ENCODE measurements at places on chromosomes 4 and X.
A peak's percentile ranks its signal among the peaks of the same experiment; 100 is the strongest.

GRCh38 chrX:18674417-18674787 is 2.5 kb upstream of the RS1 start:
- DNase-seq, result no peak

- DNase-seq, result no peak
Observed at GRCh38 chr4:147954850-147955249, 223.0 kb downstream of the ARHGAP10 start.

DNA sequence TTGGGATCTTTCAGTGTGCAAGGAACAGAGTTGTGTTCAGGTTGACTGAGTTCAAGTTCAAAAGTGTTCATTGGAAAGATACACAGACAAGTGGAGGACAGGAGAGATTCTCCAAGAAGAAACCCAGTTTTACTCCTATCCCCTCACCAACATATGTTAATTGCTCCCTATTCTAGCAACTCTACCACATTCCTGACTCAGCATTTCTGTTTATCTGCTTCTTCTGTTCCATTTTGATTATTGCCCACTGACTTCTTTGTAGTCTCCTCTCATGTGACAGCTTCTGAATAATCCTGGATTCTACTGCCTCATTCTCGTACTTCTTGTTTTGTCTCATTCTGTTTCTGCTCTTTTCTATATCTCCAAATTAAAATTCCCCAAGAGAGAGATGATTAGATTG is 15.8 kb upstream of the SPANXC start:
- no peak for DNase-seq

DNA sequence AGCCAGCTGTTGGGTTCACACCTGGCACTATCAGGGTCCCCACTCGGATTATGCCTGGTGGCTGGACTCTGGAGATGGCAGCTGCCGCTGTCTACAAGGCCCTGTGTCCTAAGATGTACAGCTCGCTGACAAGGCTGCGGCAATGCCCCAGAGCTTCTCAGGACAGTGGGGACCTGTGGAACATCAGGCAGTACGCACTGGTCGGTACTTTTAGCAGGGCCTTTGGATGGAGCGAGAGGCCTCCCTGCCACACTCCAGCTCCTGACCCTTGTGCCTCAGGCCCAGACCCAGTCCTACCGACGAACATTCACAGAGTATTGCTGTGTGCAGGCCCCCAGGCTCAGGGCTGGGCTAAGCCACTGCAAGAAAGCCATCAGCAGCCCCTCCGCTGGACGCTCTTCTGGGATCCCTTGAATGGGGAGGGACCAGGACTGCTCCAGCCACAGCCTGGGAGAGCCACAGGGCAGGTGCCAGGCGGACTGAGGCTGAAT is 45.7 kb upstream of the HMX1 start:
- DNase-seq, result no peak

DNA sequence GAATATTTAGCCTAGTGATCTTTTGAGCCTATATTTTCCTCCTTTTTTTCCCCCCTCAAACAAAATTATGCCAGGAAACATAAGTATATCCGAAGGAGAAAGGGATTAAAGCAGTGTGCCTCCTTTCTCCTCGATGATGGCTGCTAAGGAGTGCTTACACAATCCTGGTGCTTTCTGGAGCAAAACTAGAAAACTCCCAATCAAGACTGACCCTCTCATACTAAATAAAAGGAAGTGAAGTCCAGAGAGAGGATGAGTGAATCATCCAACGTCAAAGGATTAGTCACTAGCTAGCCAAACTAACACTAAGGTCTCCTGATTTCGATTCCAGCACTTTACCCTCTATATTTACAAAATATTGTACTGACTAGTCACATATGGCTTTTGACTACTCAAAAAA is 146.8 kb downstream of the PPP3CA start:
- DNase-seq, result no peak

DNA sequence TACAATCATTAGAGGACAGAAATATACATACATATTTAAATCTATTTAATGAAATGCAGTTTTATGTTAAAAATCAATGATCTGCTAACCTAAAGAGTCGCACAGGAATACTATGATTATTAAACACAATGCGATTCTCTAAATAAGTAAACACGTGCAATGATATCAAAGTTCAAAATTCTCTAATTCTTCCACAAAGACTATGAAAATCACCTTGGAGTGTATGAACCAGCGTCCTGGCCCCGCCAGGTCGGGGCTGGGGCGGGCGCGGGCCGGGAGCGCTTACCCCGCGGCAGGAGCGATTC is 608 bp upstream of the FAM200B start:
- DNase-seq, result no peak

GRCh38 chrX:19677121-19677520 is 161.8 kb upstream of the MAP3K15 start:
- DNase-seq, result no peak

DNA sequence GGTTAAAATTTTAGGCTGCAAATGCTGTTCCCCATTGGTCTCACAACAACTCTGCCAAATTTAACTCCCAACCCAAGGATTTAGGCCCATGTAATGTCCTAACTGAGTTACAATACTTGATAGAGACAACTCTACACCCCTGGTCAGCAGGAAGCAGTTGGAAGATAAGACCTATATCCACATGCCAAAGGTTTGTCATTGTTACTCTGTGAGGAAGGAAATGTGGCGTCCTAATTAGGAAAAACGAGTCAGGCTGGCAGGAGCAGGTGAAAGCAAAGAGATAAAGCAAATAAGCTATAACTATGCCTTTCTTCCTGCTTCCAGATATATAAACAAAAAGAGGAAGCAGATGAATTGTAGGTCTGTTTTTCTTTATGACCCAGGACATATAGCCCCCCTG is 69.1 kb downstream of the SPIN4 start:
- DNase-seq, result no peak

DNA sequence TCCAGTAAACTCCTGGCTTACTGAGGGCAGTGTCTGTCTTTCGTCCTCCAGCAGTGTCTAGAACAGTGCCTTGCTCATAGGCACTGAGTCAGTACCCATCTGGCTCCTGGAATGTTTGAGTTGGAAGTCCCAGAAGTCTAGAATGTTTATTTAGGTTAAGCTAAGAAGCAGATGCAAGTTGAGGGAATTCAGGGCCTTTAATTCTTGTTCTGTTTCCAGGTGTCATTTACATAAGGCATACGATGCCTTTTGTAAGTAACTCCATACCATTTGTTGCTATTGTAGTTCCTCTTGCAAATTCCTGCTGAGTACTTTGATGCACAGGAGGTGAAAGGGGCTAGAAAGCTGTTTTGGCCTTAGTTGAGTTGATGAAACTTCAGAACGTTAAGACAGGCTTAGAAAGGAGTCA is 22.2 kb downstream of the ARHGAP10 start:
- no peak for DNase-seq

DNA sequence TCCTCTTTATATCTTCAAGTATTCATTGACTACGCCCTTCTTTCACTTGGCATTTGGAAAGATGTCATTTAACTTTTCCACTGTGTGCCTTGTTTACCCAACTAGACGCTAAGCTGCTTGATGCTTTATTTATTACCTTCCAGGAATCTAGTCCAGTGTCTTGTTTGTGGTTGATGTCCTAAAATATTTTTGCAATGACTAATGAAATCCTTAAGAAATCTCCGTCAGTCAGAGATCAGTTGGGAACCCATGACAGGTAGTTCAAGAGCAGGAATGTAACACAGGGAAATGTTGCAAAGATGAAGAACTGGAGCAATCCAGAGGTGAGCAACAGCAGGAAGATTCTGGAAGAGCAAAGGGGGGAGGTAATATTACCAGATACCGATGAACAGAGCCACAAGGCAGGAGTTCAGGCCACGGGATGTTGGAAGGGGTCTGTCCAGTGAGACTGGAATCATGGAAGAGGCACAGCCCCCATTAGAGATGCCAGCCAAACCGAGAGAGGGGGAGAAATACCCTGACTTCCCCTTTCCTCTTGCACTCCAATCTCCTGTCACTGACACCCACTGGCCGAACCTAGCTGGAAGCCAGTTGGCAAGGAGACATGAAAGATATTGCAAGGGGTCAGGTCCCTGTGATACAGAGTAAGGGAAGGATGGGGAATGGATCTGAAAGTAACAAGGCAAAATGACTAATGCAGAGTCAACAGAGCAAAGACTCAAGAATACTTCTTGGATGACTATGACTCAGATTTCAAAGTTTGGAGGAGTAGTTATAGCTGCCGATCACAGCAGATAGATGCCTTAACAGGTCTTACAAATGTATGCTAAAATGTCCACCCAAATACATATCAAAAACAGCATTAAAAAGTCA is 62.7 kb upstream of the PHKA2 start:
- no peak for DNase-seq

- DNase-seq, result no peak
Observed at GRCh38 chr4:53459548-53459947, 82.1 kb downstream of the FIP1L1 start.

DNA sequence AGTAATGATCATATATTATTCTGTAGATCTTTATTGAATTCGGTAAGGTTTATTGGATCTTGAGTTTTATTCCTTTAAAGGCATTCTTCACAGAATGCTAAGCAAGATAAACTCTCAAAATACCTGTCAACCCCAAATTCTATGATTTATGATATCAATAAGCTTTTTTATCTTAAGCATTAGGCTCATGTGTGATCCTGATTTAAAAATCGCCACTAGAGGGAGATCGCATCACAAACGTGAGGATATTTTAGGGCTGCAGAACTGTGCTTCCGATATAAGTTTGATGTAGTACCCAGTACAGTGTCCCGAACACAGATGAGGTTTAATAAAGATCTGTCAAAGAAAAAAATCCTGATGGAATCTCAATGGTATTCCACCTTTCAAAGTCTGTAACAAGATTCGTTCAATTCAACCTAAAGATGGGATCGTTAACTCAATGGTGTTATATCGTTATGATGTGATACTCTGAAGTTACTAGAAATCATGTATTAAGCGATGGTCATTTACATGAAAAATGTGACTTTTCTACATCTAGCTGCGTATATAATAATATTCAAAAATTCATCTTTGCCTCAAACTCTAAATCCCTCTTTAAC is 169.0 kb downstream of the CORIN start:
- no peak for DNase-seq

GRCh38 chr4:123327846-123328429 is 68.7 kb upstream of the SPRY1 start:
- DNase-seq, result no peak

DNA sequence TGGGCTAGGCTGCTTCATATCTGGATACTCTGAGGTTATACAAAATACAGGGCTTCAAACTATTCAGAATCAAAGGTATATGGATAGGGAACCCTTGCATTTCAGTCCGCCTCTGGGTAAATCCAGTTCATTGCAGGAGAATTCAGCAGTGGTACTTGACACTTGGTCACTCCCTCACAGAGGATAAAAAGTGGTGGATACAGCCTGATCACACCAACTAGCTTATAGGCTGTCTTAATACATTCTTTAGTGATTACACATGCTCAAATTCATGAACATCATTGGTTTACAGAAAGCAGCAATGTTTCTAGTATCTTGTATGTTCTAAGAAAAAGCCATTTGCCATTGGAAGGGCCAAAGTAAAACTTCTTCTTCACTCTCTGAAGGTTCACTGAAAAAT is 104.8 kb upstream of the PDE5A start:
- DNase-seq, result no peak

- peak; percentile 26 for DNase-seq
Observed at GRCh38 chr4:3074846-3075651, 568 bp downstream of the HTT start.

DNA sequence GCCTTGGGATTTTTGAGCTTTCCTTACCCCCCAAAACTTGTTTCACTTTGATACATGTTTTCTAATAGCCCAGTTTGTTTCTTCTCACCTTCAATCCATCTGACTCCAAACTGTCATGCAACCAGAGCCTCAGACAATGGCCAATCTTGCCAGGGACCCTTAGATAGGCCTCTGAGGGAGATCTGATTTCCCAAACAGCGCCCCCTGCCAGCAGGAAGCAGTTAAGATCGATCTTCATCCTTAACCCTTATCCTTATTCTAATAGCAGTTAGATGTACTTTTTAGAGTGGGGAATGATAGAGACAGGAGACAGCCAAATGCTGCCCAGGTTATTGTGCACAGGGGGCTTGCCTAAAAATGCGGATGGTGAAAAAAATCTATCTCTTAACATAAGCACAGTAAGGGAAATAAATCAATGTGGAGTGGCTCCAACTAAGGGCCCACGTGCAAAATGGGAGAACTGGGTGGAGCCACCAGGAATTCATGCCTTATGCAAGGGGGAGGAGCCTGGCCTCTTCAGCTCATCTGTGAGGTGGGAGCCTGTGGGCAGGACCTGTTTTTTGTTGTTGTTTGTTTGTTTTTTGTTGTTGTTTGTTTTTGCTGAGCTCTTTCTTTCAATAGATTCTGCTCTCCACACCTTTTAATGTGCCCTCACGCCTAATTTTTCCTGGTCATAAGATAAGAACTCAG is 833.6 kb upstream of the AGA start:
- no peak for DNase-seq

DNA sequence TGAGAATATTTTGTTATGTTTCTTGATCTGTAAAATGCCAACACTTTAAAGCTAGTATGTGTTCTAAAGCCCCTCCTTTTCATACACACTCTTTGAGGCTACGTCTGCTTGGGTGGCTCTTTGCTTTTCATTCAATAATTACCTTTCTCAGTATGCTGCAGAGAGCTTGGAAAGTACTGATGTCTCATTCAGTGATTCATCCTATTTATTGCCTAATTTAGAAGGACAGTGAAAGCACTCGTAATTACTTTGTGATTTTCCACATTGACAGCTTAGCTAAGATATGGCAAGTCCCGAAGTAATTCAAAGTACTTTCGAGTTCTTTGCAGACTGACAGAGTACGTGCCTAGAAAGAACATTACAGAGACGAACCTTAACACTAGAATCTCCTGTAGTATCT is 57.2 kb downstream of the BMP15 start:
- DNase-seq, result no peak

DNA sequence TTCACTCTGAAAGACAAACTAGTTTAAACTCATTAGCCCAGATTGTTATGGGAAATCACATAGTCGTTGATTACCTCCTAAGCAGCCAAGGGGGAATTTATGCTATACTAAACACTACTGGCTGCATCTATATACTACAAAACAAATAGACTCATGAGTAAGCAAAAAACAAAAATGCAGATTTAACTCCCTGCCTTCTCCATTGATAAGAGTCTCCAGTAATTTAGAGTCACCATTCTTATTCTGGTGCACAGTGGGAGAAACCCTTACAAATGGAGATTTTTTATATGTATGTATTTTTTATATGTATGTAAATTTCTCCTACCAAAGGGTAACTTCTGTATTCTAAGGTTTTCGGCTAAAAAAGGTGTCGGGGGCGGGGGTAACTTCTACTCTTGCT is 126.6 kb downstream of the PLS3 start:
- no peak for DNase-seq

GRCh38 chr4:105389167-105389566 is 84.7 kb downstream of the PPA2 start:
- DNase-seq, result no peak

All from anterior cingulate cortex (tissue), 58 donors.